ENCODE measurements at places on chromosomes 4 and X.

GRCh38 chrX:22634083-22634482 is 361.4 kb downstream of the CBLL2 start:
- DNase-seq: no peak

- peak; percentile 45 for DNase-seq
These were observed 763 bp downstream of the CASK start for GRCh38 chrX:41922431-41923151.

- DNase-seq: no peak
These were observed 1.5 kb upstream of the MSX1 start for GRCh38 chr4:4857809-4858508.

DNA sequence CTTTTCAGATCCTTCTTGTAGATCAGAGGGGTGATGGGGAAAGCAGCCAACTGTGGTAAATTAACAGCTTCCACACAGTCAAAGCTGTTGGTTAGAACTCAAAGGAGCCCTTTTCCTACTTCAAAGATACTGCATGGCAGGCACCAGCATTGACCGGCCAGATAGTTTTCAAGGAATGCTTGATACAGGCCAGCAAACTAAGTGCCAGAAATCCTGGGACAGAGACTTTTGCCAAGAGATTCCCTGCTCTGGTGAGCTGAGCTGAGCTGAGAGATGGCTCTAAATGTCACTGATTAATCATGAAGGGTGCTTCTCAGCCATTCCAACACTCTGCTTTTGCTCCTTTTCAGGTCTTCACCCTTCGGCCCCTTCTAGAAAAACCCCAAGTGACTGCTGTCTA is 131.6 kb upstream of the MED14 start:
- no peak for DNase-seq

DNA sequence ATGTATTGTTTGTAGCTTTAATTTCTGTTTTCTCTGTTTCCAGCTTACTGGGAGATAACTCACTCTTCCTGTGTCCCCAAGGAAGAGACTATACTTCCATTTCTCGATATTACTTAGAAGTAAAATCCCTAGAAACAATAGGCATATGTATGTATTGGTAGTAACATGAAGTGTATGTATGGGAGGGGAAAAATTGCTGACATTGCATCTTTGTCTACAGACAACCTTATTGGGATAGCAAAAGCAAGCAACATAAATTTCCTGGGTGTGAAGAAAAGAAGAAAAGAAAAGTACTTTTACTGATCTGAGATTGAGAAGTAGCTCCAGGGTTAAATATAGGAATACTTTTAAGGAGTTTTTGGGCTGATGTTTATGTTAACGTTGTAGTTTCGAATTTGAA is 15.4 kb downstream of the AP1AR start:
- DNase-seq: no peak

DNA sequence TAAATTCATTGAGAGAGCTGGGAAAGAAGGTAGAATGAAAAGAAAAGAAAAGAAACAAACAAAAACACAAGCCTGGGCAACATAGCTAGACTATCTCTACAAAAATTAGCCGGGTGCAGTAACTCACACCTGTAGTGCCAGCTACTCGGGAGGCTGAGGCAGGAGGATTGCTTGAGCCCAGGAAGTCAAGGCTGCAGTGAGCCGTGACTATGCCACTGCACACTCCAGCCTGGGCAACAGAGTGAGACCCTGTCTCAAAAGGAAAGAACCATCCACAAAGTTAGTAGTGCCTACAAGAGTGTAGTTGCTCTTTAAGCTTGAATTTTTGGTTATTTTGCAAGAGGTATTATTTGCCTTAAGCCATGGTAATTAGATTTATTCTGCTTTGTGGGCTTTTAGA is 157.7 kb downstream of the CBR4 start:
- DNase-seq: no peak

GRCh38 chr4:107977966-107978705 is 11.6 kb upstream of the HADH start:
- DNase-seq: no peak

- no peak for DNase-seq
These were observed 52.6 kb downstream of the SHROOM3 start for GRCh38 chr4:76487621-76488020.

DNA sequence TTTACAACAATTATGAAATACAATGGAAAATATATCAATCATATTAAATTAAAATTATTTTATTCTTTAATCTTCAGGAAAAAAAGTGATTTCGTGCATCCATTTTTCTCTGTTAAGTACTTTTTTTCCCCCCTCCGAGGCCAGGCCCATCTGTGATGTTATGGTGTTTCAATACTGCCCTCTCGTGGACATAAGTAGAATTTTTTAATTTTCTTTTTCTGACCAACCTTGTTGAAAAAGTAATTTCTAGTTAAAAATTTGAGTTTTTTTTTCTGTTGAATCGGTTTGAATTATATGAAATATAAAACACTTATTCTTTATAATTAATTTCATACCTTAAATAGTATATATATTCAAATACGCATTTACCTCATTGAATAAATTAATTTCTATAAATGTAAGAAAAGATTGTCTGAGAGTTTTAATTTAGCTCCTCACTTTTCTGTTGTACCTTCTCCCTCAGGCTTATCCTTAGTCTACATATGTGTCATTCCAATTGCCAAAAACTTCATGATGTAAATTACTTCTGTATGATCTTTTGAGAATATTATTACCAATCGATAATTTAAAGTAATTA is 175.8 kb upstream of the TECRL start:
- DNase-seq: no peak

GRCh38 chr4:14375816-14376215 is 626.5 kb upstream of the CPEB2 start:
- DNase-seq: no peak

- DNase-seq: no peak
These were observed 7.6 kb upstream of the SYTL5 start for GRCh38 chrX:37998586-37999262.
